ENCODE measurements at places on chromosomes 4 and X.

DNA sequence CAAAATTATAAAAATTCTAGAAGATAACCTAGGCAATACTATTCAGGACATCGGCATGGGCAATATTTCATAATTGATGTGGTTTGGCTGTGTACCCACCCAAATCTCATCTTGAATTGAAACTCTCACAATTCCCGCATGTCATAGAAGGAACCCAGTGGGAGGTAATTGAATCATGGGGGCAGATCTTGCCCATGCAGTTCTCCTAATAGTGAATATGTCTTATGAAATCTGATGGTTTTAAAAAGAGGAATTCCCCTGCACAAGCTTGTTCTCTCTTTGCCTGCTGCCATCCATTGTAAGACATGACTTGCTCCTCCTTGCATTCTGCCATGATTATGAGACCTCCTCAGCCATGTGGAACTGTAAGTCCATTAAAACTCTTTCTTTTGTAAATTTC, 77.7 kb downstream of the DDX60 start:
- DNase-seq = no peak

DNA sequence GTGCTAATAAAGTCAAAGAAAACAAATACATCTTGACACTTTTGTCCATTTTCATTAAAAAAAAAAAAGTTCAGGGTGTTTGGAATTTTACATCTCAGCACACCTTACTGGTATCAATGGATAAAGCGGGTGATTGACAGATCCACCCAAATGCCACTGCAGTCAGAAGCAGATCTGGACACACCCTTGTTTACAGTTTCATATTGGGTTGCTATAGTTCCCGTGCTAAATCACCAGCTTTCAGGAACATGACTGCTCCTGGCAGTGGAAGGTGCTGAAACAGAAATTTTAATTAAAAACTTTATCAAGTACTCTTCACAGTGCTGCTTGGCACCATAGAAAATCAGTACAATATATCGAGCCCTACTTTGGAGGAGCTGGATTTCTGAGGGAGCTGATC, 116.3 kb downstream of the STOX2 start:
- DNase-seq = no peak

DNA sequence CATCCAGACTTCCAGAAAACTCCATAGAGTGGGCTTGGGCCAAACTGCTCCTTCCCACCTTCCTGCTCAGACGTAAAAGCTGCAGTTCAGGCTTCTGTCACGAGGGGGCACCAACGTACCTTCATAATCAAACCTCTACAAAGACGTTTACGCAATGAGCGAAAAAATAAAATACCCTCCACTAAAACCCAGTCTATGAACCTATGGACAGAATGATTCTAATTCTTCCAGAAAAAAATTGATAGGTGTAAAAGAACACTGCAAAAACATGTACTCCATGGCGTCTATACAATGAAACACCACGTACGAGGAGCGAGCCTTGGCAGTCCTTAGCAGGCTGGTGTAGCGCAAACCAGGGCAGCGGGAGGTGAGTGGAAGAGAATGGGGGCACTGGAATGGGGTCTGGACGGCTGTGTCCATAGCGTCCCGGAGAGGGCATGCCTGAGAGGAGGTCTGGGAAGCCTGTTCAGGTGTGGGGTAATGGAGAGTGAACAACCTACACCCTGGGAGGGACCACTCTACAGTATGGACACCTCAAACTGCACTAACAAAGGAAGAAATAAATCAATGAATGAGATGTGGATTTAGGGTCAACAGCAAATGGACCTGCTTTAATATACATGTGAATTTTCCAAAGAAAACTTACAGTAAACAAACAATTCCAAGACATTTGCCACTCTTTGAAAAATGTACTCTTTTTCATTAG, 14.4 kb upstream of the RAB40A start:
- no peak for DNase-seq

GRCh38 chrX:108186811-108187210, 95.2 kb downstream of the ATG4A start:
- DNase-seq = peak; percentile 44

- no peak for DNase-seq
These were observed 40.4 kb upstream of the LAS1L start for GRCh38 chrX:65575022-65575421.

DNA sequence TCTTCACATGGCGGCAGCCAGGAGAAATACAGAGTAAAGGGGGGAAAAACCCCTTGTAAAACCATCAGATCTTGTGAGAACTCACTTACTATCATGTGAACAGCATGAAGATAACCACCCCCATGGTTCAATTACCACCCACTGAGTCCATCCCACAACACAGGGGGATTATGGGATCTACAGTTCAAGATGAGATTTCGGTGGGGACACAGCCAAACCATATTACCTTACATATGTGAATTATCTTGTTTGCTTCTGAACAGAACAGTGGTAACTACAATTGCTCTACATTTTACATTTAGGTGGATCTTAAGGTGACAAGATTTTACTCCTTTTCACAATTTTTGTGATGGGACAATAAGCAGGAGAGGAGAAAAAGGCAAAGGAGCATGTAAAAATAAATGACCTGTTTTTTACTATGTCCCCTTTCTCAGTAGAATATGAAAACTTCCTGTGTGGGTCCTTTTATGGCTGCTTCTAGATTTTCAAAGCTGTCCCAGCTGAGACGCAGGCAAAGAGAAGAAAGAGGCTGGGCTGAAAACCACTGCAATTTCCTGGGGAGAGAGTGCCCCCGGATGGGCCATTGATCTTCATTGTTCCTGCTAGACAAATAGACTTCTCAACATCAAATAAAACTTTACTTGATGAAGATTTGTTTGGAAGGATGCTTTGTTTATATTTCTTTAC, 45.9 kb upstream of the PGM2 start:
- no peak for DNase-seq

- DNase-seq = peak; percentile 42
These were observed 65.8 kb downstream of the RASGEF1B start for GRCh38 chr4:81405900-81406401.

DNA sequence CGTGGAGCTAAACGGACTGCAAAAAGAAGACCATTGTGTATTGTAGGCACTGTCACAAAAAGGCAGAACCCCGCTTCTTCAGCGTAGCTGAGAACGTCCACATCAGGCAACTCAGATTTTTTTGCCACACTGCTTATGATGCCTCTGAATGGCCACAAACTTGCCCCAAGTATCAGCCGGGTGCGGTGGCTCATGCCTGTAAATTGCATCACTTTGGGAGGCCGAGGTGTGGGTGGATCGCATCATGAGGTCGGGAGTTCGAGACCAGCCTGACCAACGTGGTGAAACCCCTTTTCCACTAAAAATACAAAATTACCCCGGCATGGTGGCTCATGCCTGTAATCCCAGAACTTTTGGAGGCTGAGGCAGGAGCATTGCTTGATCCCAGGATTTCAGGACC, 14.9 kb upstream of the IL3RA start:
- DNase-seq = no peak

- DNase-seq = no peak
These were observed 997.1 kb downstream of the RAB28 start for GRCh38 chr4:12487000-12487399.

- no peak for DNase-seq
These were observed 45.4 kb downstream of the MBNL3 start for GRCh38 chrX:132443196-132444135.
